ENCODE measurements at places on chromosomes 5 and 9.
A peak's percentile ranks its signal among the peaks of the same experiment; 100 is the strongest.

GRCh38 chr5:122412966-122413365 is 100.9 kb downstream of the SNCAIP start:
- DNase-seq: no peak

DNA sequence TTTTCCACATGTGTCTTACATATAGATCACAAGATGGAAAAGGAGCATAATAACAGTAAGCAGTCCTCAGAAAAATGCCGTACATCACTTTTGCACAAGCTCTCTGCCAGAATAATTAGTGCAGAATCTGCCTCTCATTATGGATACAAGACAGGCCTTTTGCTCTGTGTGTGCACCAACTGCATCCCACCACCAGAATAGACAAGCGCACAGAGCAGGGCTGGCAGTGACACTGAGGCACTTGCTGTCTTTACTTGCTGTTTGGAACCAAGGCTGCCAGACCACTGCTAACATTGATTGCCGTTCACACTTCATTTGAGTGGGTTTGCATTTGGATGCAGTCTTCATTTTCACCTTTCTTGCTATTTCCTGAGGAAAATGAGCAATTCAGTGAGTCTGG is 741.3 kb downstream of the TLE1 start:
- DNase-seq: no peak

DNA sequence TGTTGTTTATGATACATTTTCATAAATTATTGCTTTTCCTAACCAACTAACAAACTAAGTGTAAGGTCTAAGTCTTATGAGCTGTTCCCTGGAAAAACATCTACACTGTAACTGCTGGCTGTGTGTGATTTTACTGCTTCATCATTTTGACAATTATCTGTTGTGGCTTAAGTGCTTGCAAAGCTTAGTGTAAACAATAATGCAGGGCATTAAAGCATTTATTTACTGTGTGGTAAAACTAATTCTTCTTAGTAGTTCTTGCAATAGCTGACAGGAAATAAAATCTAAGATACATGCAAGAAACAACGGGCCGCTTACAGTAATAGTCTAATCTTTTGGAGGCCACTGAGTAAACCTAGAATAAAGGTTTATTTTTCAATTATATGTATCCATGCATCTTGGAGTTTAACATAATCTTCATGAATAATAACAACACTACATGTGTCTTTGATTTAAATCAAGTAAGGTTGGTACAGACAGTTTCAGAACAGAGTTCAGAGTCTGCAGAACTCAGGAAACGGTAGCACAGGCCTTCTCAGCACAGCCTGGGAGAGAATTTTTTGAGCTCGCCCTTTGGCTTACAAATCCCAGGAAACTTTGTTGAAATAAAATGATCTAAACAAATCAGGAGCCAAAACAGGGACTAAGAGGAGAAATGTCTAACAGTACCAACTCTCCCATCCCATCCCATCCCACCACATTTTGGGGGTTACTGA is 473.1 kb downstream of the NR2F1-AS1 start:
- DNase-seq: no peak

- no peak for DNase-seq
Observed at GRCh38 chr9:105238302-105238701, 6.1 kb upstream of the SLC44A1 start.

DNA sequence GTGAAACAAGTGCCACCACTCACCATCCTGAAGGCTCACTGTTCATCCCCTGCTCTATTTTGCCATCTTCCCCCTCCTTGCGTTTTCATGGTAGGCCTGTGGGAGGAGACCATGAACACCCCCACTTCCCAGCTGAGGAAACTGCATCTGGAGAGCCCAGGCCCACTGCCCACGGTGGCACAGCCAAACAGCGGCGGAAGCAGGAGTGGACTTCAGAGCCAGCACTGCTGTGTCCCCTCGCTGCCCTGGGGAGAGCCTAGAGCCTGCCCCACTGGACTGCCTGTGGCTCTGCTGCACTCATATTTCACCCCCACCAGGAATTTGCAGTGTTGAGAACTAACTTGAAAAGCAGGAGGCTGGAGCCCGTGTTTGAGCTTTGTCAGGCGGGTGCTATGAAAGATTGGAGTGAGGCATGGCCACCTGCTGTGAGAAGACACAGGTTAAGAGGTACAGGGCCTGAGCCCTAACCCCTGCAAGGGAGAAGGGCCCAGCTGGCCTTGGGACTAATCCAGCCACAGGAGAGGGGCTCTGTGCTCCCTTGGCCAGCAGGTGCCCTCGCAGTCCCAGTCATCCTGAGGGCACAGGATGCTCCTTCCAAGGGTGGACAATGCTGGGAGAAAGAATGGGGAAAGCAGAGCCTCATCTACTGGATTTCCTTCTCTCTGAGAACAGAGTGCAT is 79.0 kb downstream of the MACROH2A1 start:
- DNase-seq: no peak

GRCh38 chr5:29157975-29158374 is 2035.5 kb upstream of the CDH6 start:
- no peak for DNase-seq

- DNase-seq: no peak
Observed at GRCh38 chr9:12739014-12739652, 35.7 kb upstream of the LURAP1L start.

- no peak for DNase-seq
Observed at GRCh38 chr5:125043781-125044391, 297.4 kb upstream of the ZNF608 start.

GRCh38 chr5:137743031-137743640 is 7.2 kb upstream of the KLHL3 start:
- peak; percentile 50 for DNase-seq

DNA sequence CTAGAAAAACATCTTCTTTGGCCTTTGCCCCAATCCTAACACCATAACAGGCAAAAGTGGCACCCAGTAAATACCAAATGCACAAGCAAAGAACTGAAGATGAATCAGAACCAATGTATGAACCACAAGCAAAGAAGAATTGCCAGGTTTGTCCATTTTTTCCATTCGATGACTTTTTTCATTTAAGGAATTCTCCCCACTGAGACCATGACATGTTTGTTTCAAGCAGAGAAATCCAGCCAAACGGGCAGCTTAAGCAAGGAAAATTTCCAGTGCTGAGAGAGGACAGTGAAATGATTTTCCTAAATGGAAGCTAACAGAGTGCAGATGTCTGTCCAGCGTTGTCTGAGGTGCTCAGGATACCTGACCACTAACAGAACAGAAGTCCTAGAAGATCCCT is 203.7 kb downstream of the ADAMTS12 start:
- no peak for DNase-seq

DNA sequence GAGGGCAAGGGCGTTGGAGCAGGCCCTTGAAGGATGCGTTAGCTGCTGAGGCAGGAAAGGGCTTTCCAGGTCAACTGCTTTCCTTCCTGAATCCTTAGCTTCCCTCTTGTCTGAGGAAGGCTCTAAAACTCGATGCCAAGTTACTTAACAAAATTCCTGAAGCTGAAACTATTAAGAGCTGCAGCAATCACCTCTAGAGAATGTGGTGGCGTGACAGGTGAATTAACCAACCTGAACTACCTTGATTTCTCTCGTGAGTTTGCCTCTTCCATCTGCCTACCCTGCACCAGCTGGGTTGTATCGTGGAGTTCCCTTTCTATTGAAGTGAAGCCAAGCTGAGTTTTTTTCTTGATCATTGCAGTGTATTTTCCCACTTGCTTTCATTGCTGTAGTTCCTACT is 96.1 kb downstream of the PDE8B start:
- DNase-seq: no peak

- peak; percentile 32 for DNase-seq
Observed at GRCh38 chr9:84261070-84261746, 79.3 kb downstream of the SLC28A3 start.

GRCh38 chr9:69104830-69105527 is 69.1 kb upstream of the TJP2 start:
- DNase-seq: no peak

- DNase-seq: peak; percentile 42
Observed at GRCh38 chr5:134525683-134526482, 413 bp downstream of the JADE2 start.

- DNase-seq: no peak
Observed at GRCh38 chr5:134492568-134492967, 32.9 kb upstream of the JADE2 start.

- DNase-seq: no peak
Observed at GRCh38 chr5:68318955-68319705, 103.6 kb downstream of the PIK3R1 start.

DNA sequence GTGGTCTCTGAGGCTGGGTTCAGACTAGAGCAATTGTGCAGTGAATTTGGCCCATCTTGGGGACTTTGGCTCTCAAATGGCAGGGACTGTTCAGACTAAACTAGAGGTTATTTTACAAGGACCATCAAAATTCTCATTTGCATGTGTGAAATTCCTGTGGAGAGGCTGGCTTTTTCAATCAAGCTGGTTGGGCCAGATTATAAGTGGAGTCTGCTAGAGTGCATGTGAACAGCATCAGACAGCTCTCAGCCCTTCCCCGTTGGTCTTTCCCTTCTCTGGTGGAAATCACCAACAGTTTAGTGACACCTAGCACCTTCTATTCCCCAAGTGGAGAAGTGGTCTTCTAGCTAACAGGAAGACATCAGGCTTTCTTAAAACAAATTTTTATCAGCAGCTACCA is 301.3 kb downstream of the CWC27 start:
- DNase-seq: no peak
